ENCODE measurements at places on chromosomes 6 and 20.

- no peak for DNase-seq
Observed at GRCh38 chr6:14309951-14310445, 192.4 kb downstream of the CD83 start.

DNA sequence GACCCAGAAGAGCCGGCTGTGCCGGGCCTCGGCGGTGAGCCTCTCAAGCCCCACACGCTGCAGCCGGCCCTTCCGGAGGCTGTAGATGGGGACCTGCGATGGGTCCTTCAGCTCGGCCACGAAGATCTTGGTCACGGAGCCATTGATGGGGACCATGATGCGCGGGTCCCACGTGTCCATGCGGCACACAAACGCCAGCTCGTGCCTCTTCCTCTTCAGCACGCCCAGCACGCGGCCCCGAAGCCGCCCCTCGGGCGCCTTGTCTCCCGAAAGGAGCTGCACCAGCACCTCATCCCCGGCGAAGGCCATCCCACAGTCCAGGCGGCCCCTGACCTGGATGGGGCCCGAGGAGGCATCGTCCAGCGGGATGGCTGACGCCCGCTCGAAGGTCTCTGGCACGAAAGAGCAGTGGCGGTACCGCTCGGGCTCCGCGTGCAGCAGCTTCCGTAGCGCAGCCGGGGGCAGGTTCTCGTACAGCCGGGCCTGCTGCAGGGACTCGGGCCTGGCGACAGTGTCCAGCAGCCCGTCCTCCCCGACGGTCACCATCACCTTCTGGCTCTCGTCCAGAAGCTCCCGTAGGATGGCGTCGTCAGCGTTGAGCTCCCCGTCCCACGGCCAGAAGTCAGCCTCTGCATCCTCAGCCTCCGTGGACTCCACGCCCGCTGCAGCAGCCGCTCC is 8.9 kb downstream of the HELZ2 start:
- no peak for DNase-seq

GRCh38 chr6:73134588-73134987 is 90.7 kb downstream of the KHDC1L start:
- no peak for DNase-seq

DNA sequence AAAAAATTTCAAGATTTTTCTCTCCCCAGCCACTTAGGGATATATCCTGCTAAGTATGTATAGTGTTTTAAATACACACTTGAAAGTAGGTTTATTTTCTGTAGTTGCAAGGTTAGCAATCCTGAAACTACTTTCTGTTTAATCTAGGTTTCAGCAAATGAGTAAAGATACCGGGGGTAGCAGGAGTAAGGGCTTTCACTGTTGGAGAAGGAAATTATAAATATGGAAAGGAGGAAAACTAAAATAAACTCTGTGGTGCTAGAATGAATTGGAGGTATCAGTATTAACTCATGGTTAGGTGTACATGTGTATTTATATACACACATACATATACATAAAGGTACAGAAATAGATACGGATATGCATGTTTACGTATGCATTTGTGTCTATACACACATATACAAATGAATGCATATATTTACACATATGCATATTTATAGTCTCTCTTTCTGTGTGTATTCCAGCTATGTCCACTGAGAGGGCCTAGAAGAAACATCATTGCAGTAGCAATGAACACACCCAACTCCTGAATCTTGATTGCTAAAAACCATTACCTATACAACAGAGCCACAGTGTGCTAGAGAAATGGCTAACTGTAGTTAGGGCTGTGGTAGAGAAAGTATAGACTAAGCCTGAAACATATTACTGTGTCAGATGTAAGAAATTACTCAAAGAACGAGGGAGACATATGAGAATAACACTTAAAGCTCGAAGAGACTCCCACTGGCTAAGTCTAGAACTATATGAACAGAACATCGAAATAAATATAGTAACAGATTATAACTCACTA is 95.9 kb upstream of the EMILIN3 start:
- DNase-seq, result peak; percentile 26

DNA sequence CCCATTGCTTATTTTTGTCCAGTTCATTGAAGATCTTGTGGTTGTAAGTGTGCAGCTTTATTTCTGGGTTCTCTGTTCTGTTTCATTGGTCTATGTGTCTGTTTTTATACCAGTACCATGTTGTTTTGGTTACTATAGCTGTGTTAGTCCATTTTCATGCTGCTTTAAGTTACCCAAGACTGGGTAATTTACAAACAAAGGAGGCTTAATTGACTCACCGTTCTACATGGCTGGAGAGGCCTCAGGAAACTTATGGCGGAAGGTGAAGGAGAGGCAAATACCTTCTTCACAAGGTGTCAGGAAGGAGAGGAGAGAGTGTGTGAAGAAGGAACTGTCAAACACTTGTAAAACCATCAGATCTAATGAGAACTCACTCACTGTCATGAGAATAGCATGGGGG is 29.9 kb upstream of the FERMT1 start:
- no peak for DNase-seq

GRCh38 chr6:144413418-144413817 is 128.3 kb downstream of the UTRN start:
- no peak for DNase-seq

GRCh38 chr6:63578757-63579156 is 6.5 kb downstream of the LOC128125822 start:
- DNase-seq, result no peak

DNA sequence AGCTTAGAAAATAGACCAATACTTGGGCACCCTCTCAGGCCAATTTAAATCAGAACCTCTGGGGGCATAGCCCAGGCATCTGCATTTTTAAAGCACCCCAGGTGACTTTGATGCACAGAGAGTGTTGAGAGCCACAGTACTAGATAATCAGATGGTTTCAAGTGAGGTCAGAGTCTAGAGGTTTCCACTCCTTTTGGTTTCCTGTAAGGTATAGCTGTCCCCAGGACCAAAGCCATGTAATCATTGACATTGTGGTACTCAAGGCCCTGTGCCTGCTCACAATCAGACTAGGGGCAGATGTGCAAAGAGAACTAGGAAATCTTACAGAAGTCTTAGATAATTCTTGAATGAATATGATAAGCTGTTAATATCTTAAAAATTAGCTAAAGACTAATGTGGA is 9.1 kb downstream of the FILIP1 start:
- no peak for DNase-seq

DNA sequence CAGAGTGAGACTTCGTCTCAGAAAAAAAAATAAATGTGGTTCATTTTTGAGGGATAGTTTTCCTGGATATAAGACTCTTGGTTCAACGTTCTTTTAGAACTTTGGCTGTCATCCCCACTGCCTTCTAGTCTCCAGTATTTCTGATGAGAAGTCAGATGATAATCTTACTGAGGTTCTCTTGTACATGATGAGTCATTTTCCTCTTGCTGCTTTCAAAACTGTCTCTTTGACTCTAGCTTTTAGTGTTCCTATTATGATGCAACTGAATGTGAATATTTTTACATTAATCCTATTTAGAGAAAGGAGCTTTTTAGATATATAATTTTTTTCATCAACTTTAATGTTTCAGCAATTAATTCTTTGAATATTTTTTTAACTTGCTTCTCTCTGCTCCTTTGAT is 46.0 kb upstream of the OR14J1 start:
- no peak for DNase-seq

- DNase-seq, result no peak
Observed at GRCh38 chr20:62485062-62485700, 9.4 kb upstream of the GATA5 start.

DNA sequence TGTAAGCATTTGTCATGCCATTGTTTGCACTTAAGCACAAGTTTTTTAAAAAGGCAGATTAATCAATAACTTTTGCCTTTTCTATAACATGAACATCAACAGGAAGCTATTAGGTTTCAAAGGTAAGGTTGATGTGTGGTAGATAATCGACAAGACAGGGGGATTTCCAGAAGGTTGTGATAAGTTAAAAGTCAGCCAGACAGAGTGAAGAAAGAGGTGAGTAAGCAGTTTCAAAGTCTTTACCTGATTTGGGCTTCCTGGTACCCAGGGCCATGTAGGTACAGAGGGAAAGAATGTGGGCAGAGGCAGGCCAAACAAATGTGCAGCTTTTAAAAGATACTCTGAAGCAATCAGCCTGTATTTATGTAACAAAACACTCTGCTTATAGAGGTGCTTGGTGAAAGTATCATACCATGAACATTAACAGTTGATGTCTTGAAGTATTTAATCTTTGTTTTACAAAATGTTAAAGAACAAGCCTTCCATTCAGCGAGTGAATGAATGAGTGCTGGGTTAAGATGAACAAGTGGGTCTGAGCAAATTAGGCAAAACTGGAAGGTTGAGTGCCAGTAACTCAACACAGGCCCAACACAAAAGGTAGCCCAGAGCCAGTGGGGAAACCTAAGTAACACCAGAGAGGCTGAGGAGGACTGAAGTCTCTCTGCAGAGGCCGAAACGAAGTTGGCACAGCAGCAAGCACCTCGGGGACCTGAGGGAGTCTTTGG is 60.2 kb downstream of the LRRC1 start:
- DNase-seq, result peak; percentile 44

GRCh38 chr20:46070215-46070900 is 19.4 kb downstream of the NCOA5 start:
- no peak for DNase-seq

DNA sequence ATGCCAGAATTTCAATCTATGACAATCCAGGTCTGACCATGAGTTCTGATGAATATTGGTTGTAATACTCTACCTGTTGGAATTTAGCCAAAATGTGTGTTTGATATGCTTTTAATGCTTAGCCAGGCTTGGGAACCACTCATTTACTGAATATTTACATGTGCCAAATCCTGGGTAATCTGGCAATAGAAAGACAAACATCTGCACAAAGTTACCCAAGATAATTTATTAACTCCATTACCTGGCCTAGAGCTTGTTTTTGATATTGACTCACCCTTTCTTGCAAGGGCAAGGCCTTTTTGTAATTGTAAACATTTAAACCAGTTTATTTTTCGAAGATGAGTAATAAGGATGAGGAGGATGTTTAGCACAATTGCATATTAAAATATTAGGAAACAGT is 13.5 kb upstream of the CD2AP start:
- DNase-seq, result no peak

GRCh38 chr20:8726460-8726859 is 342.4 kb upstream of the PLCB4 start:
- DNase-seq, result no peak

GRCh38 chr20:10468340-10468845 is 33.3 kb downstream of the SLX4IP start:
- no peak for DNase-seq

DNA sequence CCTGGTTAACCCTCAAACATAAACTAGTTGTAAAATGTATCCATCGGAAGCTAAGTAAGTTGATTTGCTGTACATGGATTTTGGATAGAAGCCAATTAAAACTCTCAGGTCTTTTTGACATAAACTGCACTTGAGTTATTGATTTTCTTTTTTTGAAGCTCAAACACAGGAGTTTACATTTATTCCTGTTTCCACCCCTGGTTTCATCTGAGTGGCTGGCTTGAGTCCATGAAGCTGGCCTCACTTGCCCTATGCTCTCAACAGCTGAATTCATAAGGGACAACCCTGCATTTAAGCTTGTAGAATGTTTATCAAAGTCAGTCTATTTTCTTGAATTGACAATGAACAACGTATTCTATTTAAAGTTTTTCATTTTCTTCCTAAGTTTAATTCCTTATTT is 58.1 kb upstream of the PLEKHG1 start:
- no peak for DNase-seq

DNA sequence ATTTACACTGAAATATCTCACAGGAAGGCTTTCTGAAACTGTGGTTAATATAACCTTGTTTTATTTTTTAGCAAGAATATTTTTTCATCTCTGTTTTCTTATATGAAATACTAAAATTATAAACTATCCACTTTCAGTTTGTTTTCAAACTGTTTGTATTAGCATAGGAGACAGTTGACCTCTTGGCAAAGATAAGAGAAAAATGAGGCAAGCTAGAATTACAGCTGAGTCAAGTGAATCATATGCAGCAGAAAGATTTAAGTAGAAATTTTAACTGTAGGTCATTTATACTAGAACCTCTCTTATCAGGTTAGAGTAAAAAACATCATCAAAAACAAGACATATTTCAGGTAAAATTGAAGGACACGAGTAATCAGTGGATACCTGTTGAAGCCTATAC is 792.6 kb downstream of the PHF3 start:
- DNase-seq, result no peak
